ENCODE measurements at places on chromosomes 3 and 15.

- no peak for DNase-seq
Measured at GRCh38 chr15:92035551-92035950, 182.0 kb downstream of the SLCO3A1 start.

GRCh38 chr3:11392014-11392859 is 120.0 kb downstream of the ATG7 start:
- DNase-seq, result peak; percentile 76

- DNase-seq, result no peak
Measured at GRCh38 chr15:50229336-50229735, 36.2 kb downstream of the HDC start.

DNA sequence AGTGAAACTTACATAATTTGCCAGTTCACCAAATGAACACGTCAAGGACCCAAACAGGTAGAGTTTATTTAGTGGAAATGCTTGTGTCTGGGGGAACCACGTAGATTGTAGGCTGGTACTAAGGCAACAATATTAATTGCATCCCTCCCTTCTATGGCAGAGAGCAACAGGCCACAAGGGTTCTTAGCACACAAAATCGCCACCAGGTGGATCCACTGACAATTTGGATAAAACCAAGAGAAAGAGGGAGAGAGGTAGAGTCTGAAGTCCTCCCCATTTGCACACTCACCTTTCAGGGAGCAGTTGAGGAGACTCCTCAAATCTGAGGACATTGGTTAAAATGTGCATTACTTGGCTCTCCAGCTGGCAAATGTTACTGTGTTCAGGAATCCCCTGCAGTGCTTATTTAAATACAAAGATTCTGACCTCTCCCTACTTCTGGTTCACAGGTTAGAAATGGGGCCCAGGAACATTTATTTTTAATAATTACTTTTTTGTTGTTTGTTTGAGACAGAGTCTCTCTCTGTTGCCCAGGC is 181.0 kb upstream of the FEZF2 start:
- DNase-seq, result no peak

DNA sequence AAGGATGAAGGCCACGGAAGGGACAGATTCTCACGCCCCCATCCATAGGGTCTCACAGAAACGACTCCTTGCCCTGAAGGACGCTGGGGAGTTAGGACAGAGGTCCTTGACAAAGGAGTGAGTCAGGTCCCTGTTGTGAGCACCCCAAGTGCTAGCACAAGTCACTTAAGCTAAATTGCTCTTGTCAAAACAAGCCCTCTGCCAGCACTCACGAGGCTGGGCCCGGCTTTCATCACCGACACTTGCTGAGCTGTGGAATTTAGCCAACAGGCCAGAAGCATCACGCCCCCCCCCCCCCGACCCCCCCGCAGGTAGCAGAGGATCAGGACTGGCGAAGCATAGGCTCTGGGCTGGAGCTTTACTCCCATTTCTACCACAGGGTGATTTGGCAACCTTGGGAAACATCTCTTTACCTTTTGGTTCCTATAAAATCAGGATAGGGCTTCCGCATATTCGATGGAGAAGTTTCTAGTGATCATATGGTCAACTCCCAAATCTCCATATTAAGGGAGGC is 75.4 kb downstream of the ADCY5 start:
- DNase-seq, result no peak

GRCh38 chr3:61268644-61269043 is 17.4 kb upstream of the FHIT start:
- no peak for DNase-seq

DNA sequence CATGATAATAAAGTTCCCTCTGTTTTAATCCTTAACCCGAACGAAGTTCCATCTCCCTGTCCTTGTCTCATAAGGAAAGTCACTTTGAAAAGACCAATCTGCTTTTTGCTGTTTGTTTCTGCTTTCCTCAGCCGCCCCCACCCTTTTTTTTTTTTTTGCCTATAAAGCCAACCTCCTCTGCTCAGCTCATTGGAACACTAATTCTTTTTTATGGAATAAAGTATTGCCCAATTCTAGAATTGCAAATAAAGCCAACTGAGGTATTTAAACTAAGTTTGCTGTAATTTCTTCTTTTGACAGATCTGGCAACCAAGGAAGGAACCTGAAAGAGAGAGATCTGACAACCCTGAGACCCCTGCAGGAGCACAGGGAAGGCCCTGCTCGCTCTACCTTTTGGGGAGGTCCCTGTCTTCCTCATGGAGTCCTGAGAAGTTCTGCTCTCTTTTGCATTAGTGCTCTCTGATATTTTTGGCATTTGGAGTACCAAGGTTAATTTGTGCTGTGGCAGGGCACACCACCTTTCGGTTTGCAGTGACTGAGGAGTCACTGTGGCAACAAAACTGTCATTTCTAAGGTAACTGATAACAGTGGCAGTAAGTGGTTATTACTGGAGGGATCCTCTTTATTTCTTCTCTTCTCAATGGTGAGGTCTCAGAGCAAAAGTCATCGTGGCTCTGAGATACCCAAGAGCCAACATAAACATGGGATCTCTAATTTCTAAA is 35.2 kb upstream of the TRPM1 start:
- DNase-seq, result no peak

GRCh38 chr15:70955151-70955550 is 62.5 kb downstream of the LRRC49 start:
- peak; percentile 12 for DNase-seq

GRCh38 chr15:80154336-80154735 is 1.5 kb downstream of the FAH start:
- DNase-seq, result no peak

DNA sequence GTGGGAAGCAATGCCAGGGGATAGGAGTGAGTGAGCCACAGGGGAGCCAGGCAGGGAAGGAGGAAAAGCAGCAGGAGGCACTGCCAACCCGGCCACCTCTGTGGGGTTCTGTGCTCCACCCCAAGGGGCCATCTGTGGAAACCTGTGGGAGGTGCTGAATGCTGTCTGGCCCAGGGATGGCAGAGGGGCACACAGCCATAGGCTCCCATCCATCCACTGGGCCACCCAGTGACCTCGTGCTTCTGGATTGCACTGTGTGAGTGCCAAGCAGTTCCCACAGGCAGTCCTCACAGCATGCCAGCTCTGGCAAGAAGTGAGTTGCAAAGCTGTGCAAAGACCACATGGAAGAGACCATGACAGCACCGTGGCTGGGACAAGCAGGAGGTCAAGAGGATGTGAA is 27.5 kb downstream of the DNAJB8 start:
- no peak for DNase-seq

GRCh38 chr15:47908950-47909670 is 191.8 kb downstream of the SEMA6D start:
- no peak for DNase-seq

GRCh38 chr3:119934249-119934648 is 152.3 kb downstream of the NR1I2 start:
- DNase-seq, result no peak

DNA sequence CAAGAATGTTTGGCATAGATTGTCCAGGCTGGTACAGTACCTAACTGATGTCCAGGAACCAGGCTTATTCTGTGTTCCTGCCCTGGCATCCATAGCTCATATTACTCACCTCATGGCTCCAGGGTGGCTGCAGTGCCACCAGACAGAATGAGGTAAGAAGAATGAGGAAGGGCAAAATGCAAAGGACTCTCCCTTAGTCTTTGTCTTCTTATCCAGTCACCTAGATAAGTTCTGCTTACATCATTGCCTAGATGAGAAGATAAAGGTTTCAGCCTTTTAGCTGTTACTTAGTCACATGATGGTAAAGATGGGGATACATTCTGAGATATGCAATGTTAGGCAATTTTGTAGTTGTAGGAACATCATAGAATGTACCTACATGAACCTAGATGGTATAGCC is 45.8 kb downstream of the CHP1 start:
- no peak for DNase-seq
